Lung (tissue), 17 donors: ENCODE measurements at places on chromosomes 16 and 17.
A peak's percentile ranks its signal among the peaks of the same experiment; 100 is the strongest.

GRCh38 chr16:54050459-54051210, 236.0 kb downstream of the IRX3 start:
- no peak for DNase-seq

DNA sequence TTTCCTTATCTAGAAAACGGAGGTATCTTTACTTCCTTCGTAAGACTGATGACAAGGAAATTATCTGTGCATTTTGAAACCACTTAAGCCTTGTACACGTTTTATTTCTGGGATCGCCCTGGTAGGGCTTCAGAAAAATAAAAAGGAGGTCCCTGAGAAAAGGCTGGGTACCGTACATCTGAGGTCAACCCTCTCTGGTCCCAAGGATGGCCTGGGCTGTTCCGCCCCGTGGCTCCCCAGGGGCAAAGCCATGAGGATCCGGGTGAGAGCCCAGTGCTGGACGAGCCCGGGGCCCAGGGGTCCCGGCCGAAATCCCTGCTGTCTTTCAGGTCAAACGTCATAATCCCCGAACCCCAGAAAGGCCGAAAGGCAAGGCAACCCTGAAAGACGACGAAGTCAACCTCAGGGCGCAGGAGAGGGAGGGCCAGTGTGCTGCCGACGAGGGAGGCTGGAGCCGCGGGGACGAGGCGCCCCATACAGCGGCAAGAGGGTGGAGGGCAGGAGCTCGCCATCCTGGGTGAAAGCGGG, 656 bp upstream of the FUS start:
- no peak for DNase-seq

DNA sequence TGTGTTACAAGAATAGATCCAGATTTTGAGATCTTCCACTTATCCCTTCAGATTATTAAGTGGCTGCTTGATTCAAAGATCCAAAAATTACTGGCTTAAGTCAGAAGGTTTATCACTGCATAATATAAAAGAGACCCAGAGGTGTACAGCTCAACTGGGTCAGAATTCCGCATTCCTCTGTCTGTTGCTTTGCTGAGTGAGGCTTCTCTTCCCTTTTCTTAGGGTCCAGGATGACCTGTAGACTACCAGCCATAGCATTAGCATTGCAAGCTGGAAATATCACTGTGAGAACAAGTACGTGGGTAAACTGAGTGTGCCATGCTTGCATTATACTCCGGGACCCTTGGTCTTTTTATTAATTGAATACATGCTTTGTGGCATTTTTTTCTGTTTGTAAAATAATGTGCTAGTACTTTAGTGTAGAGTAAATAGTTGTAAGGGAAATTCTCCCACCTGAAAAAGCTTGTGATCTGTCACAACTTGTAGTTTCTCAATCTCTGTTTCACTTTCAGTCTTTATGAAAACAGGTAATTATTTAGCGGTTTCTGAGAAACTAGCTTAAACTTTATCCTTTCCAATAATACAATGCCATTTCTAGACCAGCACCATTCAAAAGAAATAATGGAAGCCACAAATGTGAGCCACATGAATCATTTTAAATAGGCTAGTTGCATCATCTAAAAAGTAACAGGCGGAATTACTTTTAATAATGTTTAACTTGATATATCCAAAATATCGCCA, 61.6 kb downstream of the TNRC6C start:
- no peak for DNase-seq

- peak; percentile 78 for DNase-seq
Measured at GRCh38 chr16:31134625-31135534, 647 bp downstream of the PRSS8 start.

GRCh38 chr16:50490828-50491227, 57.4 kb upstream of the NKD1 start:
- no peak for DNase-seq

GRCh38 chr16:46889942-46890300, 5.8 kb downstream of the GPT2 start:
- DNase-seq: no peak

DNA sequence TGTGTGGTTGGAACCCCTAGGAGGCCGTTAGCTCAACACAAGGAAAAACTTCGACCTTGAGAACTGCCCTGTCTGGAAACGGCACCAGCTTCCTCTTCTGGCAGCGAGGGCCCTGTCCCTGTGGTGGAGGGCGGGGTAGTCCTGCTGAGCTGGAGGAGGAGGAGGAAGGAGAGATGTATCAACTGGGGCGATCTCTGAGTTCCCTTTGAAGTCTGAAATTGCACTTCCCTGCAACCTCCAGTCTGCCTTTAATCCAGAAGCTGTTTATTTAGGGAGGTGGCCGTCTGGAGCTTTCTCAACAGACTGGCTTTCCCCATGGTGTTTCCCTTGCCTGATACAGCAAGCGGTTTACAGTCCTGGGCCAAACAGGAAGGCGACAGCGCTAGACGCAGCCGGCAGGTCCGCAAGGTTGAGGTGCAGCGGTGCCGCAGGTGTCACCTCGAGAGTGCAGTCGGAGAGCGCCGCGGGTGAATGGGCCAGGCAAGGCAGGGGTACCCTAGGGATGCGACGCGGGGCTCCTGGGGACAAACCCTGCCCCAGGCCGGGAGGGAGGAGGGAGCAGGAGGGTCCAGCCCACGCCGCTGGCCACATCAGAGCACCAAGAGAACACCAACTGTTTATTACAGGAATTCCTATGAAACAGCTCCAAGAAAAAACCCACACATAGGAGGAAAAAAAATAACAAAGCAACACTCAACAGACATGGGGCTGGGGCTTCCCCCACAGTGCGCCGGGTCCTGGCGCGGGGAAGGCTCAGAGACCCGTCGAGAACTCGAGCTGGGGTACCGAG, 11.4 kb upstream of the MRPS23 start:
- peak; percentile 71 for DNase-seq

- DNase-seq: peak; percentile 82
Measured at GRCh38 chr16:81491541-81492188, 47.1 kb downstream of the CMIP start.

DNA sequence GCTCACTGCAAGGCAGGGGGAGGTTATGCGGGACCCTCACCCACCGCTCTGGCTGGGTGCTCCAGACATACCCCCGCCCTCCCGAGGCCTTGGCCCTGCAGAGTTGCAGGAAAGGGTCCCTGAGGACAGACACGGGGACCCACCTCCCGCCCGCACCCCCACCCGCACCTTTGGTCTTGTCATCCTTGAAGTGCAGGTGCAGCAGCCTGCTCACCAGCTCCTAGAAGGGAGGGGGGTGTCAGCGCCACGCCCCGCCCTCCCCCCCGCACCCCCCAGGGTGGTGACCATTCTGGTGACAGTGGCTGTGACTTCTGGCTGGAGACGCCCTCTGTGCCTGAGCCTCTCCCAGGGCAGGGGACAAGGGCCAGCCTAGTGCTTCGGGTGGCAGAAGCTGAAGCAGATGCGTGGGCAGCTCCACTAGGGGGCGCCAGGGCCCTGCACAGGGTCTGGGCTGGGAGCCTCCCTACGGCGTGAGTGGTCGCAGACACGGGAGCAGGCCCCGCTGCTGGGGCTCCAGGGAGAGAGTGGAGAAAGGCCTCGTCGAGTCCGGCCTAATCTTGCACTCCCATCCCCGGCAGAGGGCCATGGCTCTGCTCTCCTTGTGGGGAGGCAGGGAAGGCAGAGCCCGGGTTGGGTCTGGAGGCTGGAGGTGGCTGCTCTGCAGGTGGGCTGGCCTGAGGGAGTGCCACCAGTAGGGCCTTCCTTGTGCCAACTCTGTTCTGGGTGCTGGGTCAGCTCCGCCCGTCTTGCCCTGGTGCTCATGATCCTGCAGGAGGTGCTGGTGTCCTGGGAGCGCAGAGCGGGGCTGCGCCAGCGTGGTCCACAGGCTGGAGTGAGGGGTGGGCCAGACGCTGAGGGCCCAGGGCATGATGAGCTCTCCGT, 2.7 kb downstream of the CENPX start:
- DNase-seq: no peak

- DNase-seq: no peak
Measured at GRCh38 chr17:43543771-43544575, 2.2 kb downstream of the ETV4 start.

GRCh38 chr17:39110435-39111136, 40.9 kb downstream of the PLXDC1 start:
- no peak for DNase-seq

GRCh38 chr16:61237884-61238485, 798.3 kb downstream of the CDH8 start:
- DNase-seq: no peak

DNA sequence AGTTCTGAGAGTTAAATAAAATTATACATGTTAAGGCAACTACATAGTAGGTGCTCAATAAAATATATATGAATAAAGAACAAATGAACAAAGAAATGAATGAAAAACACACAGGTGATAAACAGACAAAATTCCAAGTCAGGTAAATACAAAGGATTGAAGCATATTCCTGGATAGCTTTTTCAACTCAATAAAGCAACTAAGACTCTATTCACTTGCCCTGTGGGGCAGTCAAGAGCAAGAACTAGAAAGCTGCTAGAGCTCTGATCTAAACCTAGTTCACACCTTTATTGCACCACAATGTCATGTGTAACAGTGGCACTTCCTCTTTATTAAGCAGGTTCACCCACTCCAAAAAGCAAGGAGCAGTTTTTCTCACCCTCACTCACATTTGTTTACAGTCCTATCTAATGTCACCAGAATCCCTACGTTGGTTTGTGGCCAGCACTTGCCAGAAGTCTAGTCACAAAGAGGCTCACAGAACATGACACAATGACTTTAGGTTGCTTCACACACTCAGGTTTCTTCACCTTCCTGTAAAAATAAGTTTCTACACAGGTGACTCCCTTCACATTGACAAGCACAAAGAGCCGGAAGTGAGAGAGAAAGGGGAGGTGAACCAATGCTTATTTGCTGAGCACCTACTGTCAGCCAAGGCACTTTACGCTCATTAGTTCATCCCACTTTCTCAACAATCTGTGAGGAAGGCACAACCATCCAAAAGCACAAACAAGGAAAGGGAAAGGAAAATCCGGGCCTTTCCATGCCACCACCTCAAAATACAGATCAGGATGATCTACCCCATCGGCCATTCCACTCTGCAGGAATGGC, 70.8 kb downstream of the XPO6 start:
- DNase-seq: peak; percentile 15

GRCh38 chr17:4594931-4595684, 10.8 kb downstream of the SMTNL2 start:
- DNase-seq: peak; percentile 76

GRCh38 chr16:31350275-31351005, 4.5 kb upstream of the ITGAX start:
- no peak for DNase-seq

DNA sequence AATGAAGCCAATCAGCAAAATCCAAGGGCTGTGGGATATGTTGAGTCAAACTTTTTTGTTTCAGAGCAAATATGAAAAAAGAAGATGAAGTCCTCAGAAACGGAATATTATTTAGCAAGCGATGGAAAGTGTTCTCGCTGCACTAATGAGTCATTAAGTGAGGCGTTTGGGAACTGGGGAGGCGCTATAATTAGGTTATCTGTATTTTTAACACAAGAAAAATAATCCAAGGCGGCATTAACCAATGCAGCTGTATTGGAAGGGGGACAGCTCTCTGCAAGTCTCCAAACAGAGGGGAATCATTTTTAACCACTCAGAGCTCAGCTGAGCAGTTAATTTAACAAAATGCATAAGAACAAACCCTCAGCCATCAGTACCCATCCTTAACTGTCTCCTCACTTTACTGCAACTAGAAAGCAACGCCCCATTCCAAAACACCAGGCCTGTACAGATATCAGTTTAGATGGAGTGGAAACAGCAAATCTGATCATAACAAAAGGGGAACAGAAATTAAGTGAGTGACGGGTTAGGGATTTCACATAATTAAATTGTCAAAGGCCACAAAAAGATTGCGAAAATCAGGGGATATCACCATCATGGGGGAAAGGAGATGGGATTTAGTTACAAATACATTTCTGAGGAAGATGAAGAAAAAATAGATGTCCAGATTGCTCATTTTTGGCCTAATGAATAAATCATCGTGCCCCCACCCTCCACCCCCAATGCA, 211.0 kb upstream of the TOX3 start:
- DNase-seq: peak; percentile 51

DNA sequence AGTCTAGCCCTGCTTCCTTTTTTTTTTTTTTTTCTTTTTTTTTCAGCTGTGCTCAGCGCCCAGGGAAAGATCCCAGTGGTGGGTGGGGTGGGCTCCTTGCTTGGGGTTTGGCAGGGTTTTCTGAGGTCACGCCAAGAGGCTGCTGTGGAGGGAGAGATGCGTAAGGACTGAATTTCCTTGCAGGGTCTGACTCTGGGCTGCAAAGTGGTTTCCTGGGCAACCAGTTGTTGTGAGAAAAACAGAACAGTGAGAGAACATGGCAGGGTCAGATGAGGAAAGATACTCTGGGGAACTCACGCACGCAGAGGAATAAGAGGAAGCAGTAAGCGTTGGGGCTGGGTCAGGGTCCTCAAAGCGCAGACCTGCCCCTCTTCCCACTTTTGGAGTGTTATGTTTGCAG, 119.5 kb downstream of the IRF8 start:
- DNase-seq: peak; percentile 92

GRCh38 chr17:58061672-58062071, 21.5 kb upstream of the DYNLL2 start:
- DNase-seq: peak; percentile 37

DNA sequence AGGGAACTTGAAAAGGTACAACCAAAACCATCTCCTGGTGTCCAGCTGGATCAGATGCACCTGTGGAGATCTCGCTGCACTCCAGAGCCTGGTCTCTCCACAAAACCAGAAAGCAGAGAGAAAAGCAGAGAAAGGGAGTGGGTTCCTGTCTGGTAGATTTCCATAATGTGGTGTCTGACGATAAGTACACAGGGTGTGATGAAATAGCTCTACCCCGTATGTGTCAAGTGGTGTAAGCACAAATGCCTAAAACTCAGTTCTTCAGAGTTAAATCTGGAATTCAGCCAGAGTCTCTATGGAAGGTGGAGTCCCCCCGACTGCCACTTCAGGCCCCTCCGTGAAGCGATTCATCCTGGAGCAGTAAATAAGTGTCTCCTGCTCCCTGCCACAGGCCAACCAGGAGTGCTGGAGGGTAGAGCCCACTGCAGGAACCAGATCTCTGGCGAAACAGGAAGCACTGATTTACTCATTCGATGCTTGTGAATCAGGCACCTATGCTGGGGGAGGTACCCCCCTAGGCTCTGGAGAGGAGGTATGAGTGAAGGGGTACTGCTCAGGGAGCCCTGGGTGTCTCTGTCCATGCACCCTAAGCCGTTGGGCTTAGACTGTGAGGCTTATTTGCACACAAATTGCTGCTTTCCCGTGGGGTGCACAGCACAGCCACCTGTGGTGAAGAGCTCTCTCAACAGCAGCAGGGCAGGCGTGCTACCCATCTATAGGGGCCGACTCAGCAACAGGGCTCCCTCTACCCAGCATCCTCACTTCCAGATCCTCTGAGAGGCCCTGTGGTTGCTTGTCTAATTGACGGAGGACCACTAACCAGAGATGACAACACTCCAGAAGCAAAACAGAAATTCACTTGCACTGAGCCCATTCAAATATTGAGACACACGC, 97.1 kb upstream of the MYOCD start:
- no peak for DNase-seq

DNA sequence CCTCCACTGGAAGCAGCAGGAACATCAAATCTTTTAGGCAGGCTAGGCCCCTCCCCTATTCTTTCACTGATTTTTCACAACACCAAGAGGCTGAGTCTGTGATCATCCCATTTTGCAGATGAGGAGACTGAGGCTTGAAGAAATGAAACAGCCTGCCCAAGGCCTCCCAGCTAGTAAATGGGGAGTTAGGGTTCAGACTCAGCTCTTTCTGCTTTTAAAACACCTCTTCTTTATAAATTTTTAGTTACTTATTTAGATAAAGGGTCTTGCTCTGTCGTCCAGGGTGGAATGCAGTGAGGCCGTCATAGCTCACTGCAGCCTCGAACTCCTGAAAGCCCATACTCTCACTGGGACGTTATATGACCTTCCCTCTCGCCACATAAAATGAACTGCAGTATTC, 82.2 kb downstream of the BMERB1 start:
- DNase-seq: no peak
